ENCODE measurements at places on chromosomes 13 and 19.

GRCh38 chr19:17248011-17248776, 2.5 kb upstream of the NR2F6 start:
- DNase-seq, result no peak

GRCh38 chr13:75468098-75468497, 13.9 kb downstream of the TBC1D4 start:
- no peak for DNase-seq

GRCh38 chr19:13066226-13066625, 36.4 kb downstream of the LYL1 start:
- no peak for DNase-seq

GRCh38 chr13:81275666-81276258, 934.8 kb upstream of the SPRY2 start:
- no peak for DNase-seq

- no peak for DNase-seq
These were observed 2.7 kb upstream of the HNRNPL start for GRCh38 chr19:38852231-38853044.

- no peak for DNase-seq
These were observed 1.1 kb downstream of the RYR1 start for GRCh38 chr19:38434549-38435051.

DNA sequence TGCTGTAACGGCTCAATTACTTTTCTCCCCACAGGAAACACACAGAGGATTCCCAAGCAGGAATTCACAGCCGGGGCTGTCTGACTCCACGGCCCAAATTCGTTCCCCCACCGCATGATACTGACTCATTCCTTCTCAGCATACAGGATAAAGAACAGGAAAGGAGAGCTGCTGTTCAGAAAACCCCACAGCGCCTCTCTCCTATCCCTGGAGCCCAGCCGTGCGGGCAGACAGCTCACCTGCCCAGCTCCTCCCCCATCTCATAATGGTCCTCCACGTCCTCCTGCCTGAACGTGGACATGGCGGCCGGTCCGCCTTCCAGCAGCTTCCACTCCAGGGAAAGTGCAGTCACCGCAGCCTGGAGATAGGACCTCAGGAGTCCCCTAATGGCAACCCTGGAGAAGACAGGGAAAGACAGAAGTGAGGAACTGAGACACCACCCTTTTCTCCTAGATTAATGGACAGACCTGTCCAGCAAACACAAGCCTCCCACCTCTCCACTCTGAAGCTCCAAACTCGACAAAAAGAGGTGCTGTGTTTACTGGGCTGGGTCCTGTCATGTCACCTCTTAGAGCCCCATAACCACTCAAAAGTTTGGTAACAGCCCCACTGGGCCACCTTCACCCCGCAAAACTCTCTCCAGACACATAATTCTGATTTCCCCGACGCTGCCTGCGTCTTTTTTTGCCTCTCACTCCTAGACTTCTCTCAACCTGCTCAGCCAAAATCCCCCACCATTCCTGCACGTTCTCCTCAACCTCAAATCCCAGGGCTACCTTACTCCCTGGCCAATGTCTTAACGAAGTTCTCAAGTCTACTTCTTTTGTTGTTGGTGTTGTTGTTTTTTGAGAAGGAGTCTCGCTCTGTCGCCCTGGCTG, 1.2 kb downstream of the DAPK3 start:
- DNase-seq, result no peak

GRCh38 chr19:6273701-6274601, 5.8 kb downstream of the MLLT1 start:
- no peak for DNase-seq

GRCh38 chr13:79533781-79534400, 52.9 kb downstream of the NDFIP2 start:
- DNase-seq, result no peak

- no peak for DNase-seq
These were observed 675 bp downstream of the PEG3 start for GRCh38 chr19:56839652-56840450.

DNA sequence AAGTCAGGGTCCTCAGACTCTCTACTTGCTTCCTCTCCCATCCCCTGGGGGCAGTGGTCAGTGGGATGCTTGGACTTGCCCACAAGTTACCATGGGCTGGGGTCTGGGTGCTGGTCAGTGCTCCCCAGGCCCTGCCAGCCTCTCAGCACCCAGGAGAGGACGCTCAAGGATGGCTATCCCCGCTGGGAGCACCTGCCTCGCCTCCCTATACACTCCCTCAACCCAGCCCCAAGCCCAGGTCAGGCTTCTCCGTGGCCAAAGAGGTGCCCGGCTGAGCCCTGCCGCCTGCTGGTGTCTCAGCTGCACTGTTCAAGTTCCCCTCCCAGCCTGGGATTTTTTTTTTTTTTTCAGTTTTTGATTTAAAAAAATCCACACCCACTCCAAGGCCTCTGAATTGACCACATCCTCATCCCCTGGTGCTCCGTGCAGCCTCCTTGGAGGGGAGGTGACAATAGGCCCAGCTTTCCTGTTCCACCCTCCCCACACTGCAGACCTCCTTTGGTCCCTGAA, 10.8 kb downstream of the F2RL3 start:
- no peak for DNase-seq

Measured in stimulated activated CD4-positive, alpha-beta T cell treated with anti-CD3 and anti-CD28 coated beads, TNF-alpha, amount 100 ng/mL, for 4 hours (primary cell).